ENCODE measurements at places on chromosomes 5 and 9.

GRCh38 chr9:9002826-9003583 lies 1203.4 kb upstream of the DMAC1 start:
- no peak for DNase-seq

GRCh38 chr9:117145811-117146490 lies 268.9 kb downstream of the ASTN2 start:
- no peak for DNase-seq

- DNase-seq = no peak
Measured at GRCh38 chr9:98911042-98911441, 32.7 kb upstream of the COL15A1 start.

DNA sequence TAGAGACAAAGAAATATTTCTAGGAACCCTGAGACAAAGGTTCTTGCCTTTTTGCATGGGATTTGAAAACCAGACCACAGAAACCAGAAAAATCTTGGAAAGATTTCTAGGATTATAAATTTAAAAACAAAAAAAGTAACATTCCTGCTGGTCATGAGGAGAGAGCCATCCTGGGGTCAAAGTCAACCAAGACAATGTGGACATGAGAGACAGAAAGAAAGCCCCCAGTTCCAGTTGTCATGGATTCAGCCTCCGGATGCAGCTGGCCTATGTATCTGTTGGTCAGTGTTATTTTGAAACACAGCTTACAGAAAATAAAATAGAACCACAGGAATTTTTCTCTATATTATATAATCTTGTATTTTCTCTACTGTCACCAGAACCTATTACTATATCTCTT lies 24.4 kb upstream of the RGMB start:
- DNase-seq = no peak

GRCh38 chr5:96336351-96336985 lies 96.6 kb downstream of the PCSK1 start:
- DNase-seq = peak; percentile 15

GRCh38 chr5:135843571-135844337 lies 9.3 kb downstream of the SLC25A48 start:
- DNase-seq = no peak
